ENCODE measurements at places on chromosomes 2 and 18. TPM values are rescaled to one million over a fixed set of nuclear protein-coding genes. Genes with fewer than 3 reads are reported as not detected.

GRCh38 chr2:197604117-197604860 is 71.1 kb downstream of the RFTN2 start:
- no peak for DNase-seq
- H3K27ac ChIP-seq, result no peak overlapping the region
- H3K27me3 ChIP-seq, result peaks cover 4% of the 10 kb centered on the region
- no peaks in the 10 kb centered on the region for H3K4me1 ChIP-seq
- no peaks in the 10 kb centered on the region for H3K36me3 ChIP-seq
- H3K4me3 ChIP-seq, result no peak overlapping the region

Gene GPR75
- total RNA-seq, result 5.8 TPM

- H3K36me3 ChIP-seq, result no peaks in the 10 kb centered on the region
- H3K4me1 ChIP-seq, result peaks cover 19% of the 10 kb centered on the region
- H3K27ac ChIP-seq, result no peak overlapping the region
- no peaks in the 10 kb centered on the region for H3K27me3 ChIP-seq
- H3K4me3 ChIP-seq, result no peak overlapping the region
These were observed 3.2 kb downstream of the INO80C start for GRCh38 chr18:35494251-35495220.

Gene RGPD6
- total RNA-seq, result 78.3 TPM

DNA sequence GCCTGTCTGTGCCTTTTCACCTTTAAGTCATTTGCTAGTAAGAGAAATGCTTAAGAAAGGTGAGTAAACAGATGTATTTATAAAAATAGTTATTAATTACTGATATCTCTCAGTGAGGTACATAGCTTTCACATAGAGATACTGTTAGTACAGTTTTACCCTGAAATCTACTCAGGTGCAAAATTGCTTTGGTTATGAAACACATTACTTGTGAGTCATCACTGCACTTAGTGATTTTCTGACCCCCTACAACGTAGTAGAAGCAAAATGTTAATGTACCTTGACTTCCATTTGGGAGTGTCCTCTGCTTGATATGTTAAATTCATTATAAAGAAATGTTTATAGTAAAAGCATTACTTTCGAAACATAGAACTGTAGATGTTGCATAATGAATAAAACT is 6.5 kb downstream of the GLS start:
- DNase-seq, result no peak
- H3K4me3 ChIP-seq, result no peak overlapping the region
- H3K4me1 ChIP-seq, result peaks cover 55% of the 10 kb centered on the region
- no peaks in the 10 kb centered on the region for H3K36me3 ChIP-seq
- H3K27ac ChIP-seq, result peak overlapping the region; percentile 83
- no peaks in the 10 kb centered on the region for H3K27me3 ChIP-seq

GRCh38 chr2:47014564-47015051 is 99.0 kb upstream of the MCFD2 start:
- H3K27ac ChIP-seq, result no peak overlapping the region
- H3K4me3 ChIP-seq, result no peak overlapping the region
- peaks cover 76% of the 10 kb centered on the region for H3K36me3 ChIP-seq
- H3K4me1 ChIP-seq, result no peaks in the 10 kb centered on the region
- H3K27me3 ChIP-seq, result no peaks in the 10 kb centered on the region

DNA sequence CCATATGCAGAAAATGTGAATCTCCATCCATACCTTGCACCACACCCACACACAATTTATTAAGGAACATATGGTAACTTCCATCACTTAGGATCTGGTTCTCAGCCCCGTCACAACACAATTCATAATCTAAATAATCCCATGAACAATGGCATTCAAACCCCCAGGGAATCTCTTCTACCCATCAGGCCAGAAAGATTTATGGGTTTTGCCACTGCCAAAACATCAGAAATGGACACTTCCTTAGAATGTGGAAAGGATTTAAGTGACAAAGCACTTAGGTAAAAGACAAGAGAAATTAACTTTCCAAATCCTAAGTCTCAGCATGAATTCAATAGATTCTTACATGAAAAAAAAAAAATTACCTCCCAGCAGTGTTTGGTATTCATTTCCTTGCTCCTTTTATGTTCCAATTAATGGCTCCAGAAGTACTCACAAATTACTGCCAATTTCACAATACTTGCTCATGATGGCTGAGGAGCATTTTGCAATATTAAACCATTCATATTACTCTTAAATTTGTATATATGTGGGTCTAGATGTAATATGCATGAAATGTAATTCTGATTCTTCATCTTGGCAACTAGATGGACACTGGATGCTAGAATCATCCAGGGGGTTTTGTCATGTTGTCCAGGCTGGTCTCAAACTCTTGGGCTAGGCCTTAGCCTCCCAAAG is 56.5 kb upstream of the TMEM247 start:
- no peak overlapping the region for H3K27ac ChIP-seq
- H3K27me3 ChIP-seq, result no peaks in the 10 kb centered on the region
- H3K36me3 ChIP-seq, result no peaks in the 10 kb centered on the region
- no peak overlapping the region for H3K4me3 ChIP-seq
- no peaks in the 10 kb centered on the region for H3K4me1 ChIP-seq
- DNase-seq, result no peak

Gene TXNL1
- 39.8 TPM for total RNA-seq

DNA sequence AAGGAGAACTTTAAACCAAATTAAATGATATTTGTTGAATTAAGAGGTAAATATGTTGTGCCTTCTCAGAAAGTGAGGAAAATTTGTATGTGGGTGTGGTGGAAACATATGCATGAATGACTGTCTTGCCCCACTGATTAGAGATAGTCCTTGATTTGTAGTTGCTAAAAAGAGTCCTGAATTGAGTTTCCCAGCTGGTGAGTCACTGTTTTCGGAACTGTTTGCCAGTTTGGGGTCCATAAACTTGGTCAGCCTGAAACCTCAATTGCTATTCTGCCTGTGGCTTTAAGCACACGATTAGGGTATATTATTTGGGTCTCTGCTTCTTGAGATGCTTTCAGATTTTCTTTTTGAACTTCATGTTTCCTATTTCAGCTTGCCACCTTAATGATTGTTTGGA is 53.3 kb downstream of the PIKFYVE start:
- H3K4me3 ChIP-seq, result no peak overlapping the region
- no peaks in the 10 kb centered on the region for H3K27me3 ChIP-seq
- peaks cover 62% of the 10 kb centered on the region for H3K4me1 ChIP-seq
- peak; percentile 33 for DNase-seq
- H3K36me3 ChIP-seq, result peaks cover 38% of the 10 kb centered on the region

Gene CXCR1
- total RNA-seq, result 0.12 TPM

Gene SUCLG1
- total RNA-seq, result 31.8 TPM

Gene SIX3
- not detected for total RNA-seq

Gene GPR155
- total RNA-seq, result 17.6 TPM

Gene CYP1B1
- total RNA-seq, result 0.89 TPM

Gene GNAL
- total RNA-seq, result 0.12 TPM

GRCh38 chr18:45081566-45082181 is 401.0 kb downstream of the SETBP1 start:
- H3K27me3 ChIP-seq, result no peaks in the 10 kb centered on the region
- H3K36me3 ChIP-seq, result no peaks in the 10 kb centered on the region
- H3K4me3 ChIP-seq, result no peak overlapping the region
- no peak for DNase-seq
- H3K4me1 ChIP-seq, result peaks cover 5% of the 10 kb centered on the region

- H3K36me3 ChIP-seq, result no peaks in the 10 kb centered on the region
- H3K27me3 ChIP-seq, result no peaks in the 10 kb centered on the region
- no peak for DNase-seq
- no peak overlapping the region for H3K4me3 ChIP-seq
- peaks cover 4% of the 10 kb centered on the region for H3K4me1 ChIP-seq
These were observed 125.3 kb upstream of the ZEB2 start for GRCh38 chr2:144645083-144645778.

DNA sequence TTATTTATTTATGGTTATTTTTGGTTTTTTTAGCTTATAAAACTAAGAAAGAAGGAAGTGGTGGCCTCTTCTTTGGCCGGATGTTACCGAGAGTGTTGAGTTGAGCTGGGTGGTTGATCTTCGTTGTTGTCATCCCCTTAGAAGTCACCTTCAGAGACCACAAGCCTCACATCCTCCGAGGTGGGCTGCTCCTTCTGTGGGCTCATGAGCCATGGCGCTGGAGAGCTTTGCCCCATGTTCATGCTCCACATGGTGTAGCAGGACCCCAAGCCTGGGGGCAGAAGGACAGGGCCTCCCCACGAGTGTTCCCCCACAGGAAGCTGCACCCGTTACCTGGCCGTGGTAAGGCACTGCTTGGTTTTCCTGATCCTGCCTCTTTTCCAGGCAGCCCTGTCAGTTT is 23.4 kb downstream of the SNTG2 start:
- peaks cover 43% of the 10 kb centered on the region for H3K4me1 ChIP-seq
- peak overlapping the region; percentile 7 for H3K4me3 ChIP-seq
- peak overlapping the region; percentile 64 for H3K27ac ChIP-seq
- H3K36me3 ChIP-seq, result no peaks in the 10 kb centered on the region
- DNase-seq, result peak; percentile 23

DNA sequence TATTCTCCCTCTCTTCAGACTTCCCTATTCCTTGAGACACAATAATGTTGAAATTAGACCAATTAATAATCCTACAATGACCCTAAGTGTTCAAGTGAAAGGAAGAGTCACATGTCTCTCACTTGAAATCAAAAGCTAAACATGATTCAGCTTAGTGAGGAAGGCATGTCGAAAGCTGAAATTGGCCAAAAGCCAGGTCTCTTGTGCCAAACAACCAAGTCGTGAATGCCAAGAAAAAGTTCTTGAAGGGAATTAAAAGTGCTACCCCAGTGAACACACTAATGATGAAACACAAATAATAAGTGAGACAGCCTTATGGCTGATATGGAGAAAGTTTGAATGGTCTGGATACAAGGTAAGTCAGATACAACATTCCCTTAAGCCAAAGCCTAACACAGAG is 115.4 kb downstream of the PXDN start:
- H3K36me3 ChIP-seq, result no peaks in the 10 kb centered on the region
- no peak overlapping the region for H3K4me3 ChIP-seq
- no peak overlapping the region for H3K27ac ChIP-seq
- no peaks in the 10 kb centered on the region for H3K4me1 ChIP-seq

GRCh38 chr18:23671564-23671963 is 8.9 kb upstream of the ANKRD29 start:
- H3K4me3 ChIP-seq, result no peak overlapping the region
- H3K36me3 ChIP-seq, result no peaks in the 10 kb centered on the region

GRCh38 chr2:103396152-103396551 is 634.3 kb downstream of the TMEM182 start:
- no peak for DNase-seq
- no peak overlapping the region for H3K4me3 ChIP-seq
- H3K4me1 ChIP-seq, result no peaks in the 10 kb centered on the region
- H3K36me3 ChIP-seq, result no peaks in the 10 kb centered on the region

DNA sequence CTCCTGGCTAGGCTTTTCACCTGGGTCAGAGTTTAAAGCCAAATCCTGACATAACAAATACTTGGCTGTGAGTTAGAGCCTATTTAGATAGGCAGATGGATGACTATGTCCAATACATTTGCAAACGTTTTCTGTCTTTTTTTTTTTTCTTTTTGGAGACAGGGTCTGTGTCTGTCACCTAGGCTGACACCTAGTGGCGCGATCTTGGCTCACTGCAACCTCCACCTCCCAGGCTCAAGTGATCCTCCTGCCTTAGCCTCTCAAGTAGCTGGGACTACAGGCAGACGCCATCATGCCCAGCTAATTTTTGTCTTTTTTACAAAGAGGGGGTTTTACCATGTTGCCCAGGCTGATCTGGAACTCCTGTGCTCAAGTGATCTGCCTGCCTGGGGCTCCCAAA is 124.8 kb downstream of the DYM start:
- DNase-seq, result no peak
- no peaks in the 10 kb centered on the region for H3K4me1 ChIP-seq
- no peak overlapping the region for H3K4me3 ChIP-seq
- H3K27ac ChIP-seq, result no peak overlapping the region
- no peaks in the 10 kb centered on the region for H3K27me3 ChIP-seq
